NCI-H446 treated with DMSO at 0.1 percent for 48 hours (cell line): ENCODE measurements at places on chromosomes 7 and 10.

- DNase-seq, result no peak
Measured at GRCh38 chr7:29292886-29293658, 98.5 kb downstream of the CHN2 start.

- DNase-seq, result no peak
Measured at GRCh38 chr7:158310924-158311666, 276.5 kb downstream of the PTPRN2 start.

DNA sequence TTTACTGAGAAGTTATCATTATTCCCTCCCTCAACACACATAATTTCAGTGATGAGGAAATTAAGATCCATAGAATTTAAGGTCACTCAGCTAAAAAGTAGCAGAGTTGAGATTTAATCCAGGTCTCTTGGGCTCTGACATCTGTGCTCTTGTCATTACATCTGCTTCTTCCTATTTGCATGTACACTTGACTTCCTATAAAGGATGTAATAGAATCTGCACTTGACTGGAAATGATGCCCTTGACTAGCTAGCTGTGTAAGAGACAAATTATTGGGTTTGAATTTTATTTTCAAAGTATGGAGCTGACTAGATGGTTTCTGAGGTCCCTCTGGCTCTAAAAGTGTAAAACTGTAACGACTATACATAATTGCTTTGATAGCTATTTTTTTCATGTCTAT, 59.5 kb downstream of the AGK start:
- DNase-seq, result no peak

- no peak for DNase-seq
Measured at GRCh38 chr10:127576740-127577161, 27.6 kb downstream of the NPS start.
